NCI-H2171 treated with DMSO at 0.1 percent for 48 hours (cell line): ENCODE measurements at places on chromosomes 7 and 10.

DNA sequence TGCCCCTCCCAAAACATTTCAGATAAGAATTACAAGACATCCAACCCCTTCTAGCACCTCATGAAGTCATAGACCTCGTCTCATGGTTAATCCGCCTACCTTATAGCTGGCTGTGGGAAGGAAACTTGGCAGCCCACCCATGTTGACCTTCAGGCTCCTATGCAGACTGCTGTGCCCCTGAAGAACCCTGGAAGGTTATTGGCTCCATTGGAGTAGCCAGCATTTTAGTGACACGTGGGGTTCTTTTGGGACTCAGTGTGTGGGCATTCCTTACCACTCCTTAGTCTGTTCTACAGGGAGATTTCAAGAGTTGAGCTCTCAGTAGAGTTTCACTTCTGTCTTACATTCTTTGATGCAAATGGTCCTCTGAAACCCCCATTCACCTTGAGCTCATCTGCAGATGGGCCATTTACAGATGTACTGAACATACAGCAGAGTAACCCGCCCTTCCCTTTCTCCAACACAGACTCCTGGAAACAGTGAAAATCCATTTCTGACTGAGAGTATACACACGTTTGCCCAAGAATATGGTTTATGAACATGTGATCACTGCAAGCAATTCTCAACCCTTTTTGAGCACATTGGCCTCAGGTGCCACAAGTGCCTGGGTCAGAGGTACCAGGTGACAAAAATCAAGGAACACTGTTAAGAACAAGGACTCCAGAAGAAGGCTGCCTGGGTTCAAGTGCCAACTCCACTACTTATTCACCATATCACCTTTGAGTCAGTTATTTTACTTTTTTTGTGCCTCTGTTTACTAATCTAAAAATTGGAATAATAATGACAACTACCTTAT is 54.0 kb upstream of the HECW1 start:
- DNase-seq: peak; percentile 56

DNA sequence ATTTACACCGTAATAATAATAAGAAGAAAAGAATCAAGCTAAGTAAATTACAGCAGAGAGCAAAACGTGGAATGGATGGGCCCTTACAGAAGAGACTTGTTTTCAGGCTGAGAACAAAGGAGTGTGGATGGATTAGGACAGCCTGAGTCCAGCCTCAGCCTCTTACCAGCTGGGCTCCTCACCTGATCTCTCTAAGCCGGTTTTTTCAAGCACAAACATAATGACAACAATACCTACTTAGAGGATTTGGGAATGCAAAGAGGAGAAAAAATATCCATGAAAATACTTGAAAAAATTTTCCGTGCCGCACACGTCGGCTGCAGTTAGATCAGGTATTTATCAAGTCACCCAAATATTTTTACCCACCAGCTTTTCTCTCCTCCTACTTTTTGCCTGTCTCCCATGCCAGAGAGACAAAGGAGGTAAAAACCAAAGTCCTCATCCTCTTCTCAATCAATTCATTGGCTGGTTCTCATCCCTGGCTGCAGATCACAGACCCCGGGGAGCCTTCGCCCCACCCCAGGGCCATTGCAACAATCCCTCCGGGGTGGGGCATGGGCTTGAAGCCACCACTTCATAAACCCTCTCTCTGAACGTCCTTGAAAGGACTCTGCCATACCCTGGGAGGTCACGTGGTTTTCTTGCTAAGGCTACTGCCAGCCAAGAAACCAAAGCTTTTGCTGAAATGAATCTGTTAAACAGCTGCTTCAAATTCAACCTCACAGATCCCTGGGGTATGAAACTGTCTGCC is 29.7 kb upstream of the GTF2I start:
- DNase-seq: peak; percentile 98

GRCh38 chr7:114415064-114415989 is 712 bp downstream of the FOXP2 start:
- DNase-seq: peak; percentile 74

GRCh38 chr7:114084472-114085312 is 165.9 kb upstream of the PPP1R3A start:
- DNase-seq: peak; percentile 62

DNA sequence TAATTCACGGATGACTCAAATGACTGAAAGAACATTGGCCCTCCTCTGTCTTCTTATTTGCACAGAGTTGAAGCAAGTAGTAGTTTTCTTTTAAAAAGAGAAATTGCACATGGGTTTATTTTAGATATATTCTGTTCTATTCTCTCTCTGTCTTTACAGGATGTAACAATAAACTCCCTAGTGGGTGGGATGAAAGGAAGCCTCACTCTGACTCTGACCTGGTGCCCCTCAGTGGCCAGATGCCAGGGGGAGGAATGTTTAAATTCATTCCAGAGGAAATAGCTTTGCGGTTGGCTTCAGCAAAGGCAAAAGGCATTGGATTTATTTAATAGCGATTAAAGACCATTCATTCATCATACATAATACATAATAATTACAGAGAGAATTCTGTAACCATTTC is 156.4 kb upstream of the MTPN start:
- DNase-seq: no peak
